ENCODE measurements at places on chromosomes 4 and X.

GRCh38 chr4:182350041-182350440 lies 106.8 kb downstream of the TENM3 start:
- no peak for DNase-seq

- no peak for DNase-seq
Observed at GRCh38 chr4:48967631-48968030, 18.4 kb upstream of the CWH43 start.

- no peak for DNase-seq
Observed at GRCh38 chr4:138831948-138832347, 183.6 kb upstream of the NOCT start.

- DNase-seq: no peak
Observed at GRCh38 chrX:29587107-29587506, 628.3 kb upstream of the MAGEB2 start.

DNA sequence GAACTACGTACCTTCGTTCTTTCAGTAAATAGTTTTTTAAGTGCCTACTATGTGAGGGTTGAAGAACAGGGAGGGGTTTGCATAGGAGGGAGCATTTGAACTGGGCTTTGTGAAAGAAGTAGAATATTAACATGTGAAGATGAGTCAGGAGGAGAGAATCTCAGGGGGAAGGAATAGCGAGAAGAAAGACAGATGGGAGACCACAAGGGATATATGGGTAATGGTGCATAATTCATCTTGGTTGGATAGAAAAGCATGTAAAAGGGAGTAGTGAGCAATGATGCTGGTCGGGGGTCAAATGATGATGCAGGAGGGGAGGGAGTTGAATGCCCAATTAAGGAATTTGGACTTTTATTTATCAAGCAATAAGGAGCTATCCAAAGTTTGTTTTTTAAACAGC lies 52.7 kb downstream of the TMEM164 start:
- no peak for DNase-seq

Data from Daoy (cell line).